ENCODE measurements at places on chromosomes 4 and X.

DNA sequence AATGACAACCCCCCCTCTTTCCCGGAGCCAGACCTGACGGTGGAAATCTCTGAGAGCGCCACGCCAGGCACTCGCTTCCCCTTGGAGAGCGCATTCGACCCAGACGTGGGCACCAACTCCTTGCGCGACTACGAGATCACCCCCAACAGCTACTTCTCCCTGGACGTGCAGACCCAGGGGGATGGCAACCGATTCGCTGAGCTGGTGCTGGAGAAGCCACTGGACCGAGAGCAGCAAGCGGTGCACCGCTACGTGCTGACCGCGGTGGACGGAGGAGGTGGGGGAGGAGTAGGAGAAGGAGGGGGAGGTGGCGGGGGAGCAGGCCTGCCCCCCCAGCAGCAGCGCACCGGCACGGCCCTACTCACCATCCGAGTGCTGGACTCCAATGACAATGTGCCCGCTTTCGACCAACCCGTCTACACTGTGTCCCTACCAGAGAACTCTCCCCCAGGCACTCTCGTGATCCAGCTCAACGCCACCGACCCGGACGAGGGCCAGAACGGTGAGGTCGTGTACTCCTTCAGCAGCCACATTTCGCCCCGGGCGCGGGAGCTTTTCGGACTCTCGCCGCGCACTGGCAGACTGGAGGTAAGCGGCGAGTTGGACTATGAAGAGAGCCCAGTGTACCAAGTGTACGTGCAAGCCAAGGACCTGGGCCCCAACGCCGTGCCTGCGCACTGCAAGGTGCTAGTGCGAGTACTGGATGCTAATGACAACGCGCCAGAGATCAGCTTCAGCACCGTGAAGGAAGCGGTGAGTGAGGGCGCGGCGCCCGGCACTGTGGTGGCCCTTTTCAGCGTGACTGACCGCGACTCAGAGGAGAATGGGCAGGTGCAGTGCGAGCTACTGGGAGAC, 1.6 kb downstream of the PCDH10 start:
- no peak for DNase-seq

DNA sequence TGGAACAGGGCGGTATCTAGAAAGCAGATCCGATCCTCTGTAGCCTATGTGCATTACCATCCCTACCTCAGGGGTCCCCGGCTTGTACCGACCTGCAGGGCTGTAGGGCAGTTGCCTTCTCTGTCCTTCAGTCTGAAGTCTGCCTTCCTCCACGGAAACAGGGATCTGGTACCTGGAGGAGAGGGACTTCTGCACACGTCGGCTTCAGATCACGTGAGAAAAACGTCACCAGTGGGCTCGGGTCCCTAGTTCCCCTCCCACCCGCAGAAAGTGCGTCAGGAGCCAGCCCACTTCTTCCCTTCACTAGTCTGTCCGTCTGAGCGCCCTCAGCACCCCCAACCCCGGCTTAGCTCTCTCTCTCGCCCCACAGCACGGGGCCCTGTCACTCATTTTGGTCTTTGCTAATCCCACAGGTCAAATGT, at the start of gene TCEAL5:
Gene TCEAL5, minus strand, starts transcription at position 170 of the 422 bp plus-strand sequence. CDS start 2,187 bp downstream, outside the sequence.
- DNase-seq = no peak

DNA sequence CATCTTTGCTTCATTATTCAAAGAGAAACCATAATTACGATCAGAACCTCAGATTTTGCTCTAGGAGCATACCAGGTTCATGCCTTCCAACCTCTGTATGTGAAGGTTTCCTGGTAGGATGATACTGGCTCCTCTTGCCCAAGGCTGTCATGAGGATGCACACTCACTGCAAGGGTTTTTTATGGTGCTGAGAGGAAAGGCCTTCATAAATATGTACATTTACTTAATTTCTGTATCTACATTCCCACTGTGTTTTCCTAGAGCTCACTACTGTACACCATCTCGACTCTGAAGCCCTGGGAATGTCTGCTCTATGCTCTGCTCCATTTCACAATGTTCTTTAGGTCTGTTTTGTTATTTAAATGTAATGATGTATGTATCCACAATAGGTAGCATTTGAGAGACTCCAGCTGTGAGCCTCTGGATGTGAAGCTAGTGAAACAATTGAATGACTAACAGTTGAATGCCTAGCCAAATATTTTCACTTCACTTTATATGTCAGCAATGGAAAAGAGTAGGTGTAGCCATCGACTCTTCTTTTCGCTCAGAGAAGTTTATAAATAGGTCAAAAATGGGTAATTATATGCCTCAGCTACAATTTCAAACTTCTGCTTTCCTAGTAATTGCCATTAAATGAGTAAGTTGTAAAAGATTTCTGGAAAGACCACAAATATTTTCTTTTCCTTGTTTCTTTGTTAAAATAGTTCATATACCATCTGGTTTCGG, 228.0 kb downstream of the PALLD start:
- no peak for DNase-seq

GRCh38 chr4:130043732-130044160, 947.8 kb downstream of the C4orf33 start:
- DNase-seq = no peak

- no peak for DNase-seq
These were observed 3.8 kb upstream of the FRMPD3 start for GRCh38 chrX:107445631-107446030.

GRCh38 chrX:125202591-125203248, 117.0 kb upstream of the TEX13C start:
- DNase-seq = no peak

DNA sequence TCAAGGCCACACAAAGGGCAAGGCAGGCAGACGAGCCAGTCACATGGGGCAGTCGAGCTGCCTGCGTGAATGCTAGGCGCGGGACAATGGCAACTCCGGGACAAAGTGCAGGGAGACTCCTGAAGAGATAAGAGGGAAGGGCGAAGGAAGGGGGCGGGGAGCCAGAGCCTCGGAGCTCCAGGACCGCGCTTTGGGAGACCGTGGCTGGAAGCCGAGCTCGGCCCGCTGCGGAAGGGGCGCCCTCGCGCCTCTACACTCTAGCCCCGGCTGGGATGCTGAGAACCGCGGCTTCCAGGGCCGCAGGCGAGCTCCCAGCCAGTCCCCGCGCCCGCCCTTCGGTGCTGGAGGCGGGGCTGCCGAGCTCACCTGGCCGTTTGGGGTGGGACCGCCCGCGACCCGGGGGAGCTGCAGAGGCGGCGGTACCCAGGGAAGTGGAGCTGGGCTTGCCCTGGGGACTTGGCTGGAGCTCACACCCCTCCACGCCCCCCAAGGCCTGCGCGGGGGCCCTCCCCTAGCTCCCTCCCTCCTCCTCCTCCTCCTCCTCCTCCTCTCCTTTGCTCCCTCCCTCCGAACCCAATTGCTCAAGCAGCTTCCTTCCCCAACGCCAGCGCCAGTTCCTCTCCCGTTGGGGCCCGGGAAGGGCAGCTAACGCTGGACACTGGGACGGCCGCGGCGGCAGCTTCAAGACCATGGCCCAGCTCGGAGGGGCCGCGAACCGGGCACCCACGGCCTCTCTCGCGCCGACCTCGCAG, at the start of gene SOWAHD:
Gene SOWAHD, plus strand, starts transcription at position 610 of the 752 bp plus-strand sequence. Its CDS starts 80 bp downstream, at position 690.
- peak; percentile 53 for DNase-seq

- DNase-seq = no peak
These were observed 170.4 kb upstream of the CASK start for GRCh38 chrX:42093756-42094155.

GRCh38 chr4:153901220-153901619, 112.3 kb upstream of the SFRP2 start:
- no peak for DNase-seq

DNA sequence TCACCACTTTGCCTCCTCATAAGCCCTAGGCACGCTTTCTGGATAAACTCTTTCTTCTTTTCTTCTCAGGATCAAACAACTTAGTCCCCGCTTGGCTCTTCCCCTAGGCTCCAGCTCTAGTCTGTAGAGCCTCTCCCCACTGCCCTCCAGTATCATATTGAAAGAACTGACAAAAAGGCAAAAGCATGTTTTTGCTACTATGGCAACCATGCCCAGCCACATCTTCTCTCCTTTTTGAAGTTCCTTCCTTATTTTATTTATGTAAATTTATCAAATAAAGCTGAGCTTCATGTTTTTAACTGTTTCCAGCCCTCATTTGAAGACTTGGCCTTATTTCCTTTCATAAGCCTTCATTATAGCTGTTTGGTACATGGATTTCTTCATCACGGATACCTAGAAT, 86.0 kb upstream of the LIMCH1 start:
- DNase-seq = no peak

DNA sequence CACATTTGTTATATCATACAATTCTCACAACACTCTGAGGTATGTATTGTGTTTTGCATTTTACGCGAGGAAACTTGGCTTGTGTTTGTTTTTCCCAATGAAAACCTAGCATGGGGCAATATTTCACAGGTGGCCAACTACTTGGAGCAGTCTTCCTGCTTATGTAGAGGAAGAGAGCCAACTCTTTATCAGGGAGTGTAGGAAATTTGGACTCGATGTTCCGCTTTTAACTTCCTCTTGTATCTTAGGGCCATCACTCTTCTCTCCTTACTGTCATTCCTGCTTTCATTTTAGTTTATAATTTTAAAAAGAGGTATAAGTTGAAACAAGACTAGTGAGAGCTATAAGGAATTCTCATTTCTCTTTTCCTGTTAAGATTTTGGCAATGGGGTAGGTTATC, 107.7 kb upstream of the RPS6KA3 start:
- DNase-seq = no peak

- DNase-seq = no peak
These were observed 300.9 kb downstream of the FAM47A start for GRCh38 chrX:33831211-33831610.
